ENCODE measurements at places on chromosomes 6 and 20. TPM values are rescaled to one million over a fixed set of nuclear protein-coding genes. Genes with fewer than 3 reads are reported as not detected.

Gene ULBP3
- total RNA-seq, result not detected

DNA sequence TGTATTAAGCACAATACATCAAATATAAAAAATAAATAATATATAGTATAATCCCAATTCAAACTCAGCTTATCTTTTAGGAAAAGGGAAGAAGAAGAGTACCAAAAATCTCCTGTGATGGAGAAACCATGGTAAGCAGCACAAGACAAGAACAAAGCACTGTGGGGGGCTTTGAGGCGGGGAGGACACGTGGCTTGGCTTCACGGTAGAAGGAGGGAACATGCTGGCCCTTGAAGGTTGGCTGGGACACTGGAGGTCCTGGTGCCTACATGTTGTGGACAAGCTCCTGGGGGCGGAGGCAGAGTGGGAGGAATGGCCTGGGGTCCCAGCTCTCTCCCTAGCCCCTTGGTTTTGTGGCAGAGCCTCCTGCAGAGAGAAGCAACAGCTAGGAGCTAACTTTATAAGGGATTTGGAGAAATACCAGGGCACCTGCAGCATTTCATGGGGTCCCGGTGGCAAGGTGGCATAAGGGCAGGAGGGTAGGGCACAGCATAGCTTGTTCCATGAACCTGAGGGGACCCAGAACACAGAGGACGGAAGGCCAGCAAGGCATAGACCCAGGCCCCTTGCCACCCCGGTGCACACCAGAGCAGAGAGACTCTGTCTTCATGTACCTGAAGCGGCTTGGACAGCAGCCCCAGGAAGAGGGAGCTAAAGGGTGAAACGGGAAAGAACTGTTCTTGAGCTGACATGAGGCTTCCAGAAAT lies 72.0 kb downstream of the LY86 start:
- H3K4me1 ChIP-seq, result no peaks in the 10 kb centered on the region
- no peaks in the 10 kb centered on the region for H3K36me3 ChIP-seq
- no peak overlapping the region for H3K27ac ChIP-seq

Gene C2
- total RNA-seq, result 4.9 TPM

DNA sequence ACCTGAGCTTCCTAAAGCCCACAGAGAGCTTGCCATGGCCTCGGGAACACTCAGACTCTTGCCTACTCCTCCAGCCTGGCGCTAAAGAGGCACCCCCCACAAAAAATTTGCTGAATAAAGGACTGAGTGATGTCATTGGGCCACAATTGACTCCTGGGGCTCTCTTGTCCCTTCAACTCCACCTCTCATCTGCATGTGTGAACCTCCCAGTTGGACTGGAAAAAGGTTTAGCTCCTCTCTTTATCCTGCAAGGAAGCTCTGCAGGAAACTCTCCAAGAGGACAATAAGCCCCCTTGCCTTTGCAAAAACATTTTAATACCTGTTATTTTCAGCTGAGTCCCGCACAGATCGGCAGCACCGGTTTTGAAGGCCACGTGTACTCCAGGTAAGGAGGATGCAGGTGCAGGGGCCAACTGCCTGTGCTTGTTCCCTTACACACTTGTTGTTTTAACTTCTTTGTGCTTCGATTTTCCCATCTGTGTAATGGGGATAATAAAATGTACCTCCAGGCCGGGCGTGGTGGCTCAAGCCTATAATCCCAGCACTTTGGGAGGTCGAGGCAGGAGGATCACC lies 107.3 kb downstream of the TFAP2C start:
- H3K4me3 ChIP-seq, result no peak overlapping the region
- DNase-seq, result no peak
- peaks cover 4% of the 10 kb centered on the region for H3K27me3 ChIP-seq
- no peak overlapping the region for H3K27ac ChIP-seq
- no peaks in the 10 kb centered on the region for H3K4me1 ChIP-seq
